ENCODE measurements at places on chromosomes 12 and 14. TPM values are rescaled to one million over a fixed set of nuclear protein-coding genes. Genes with fewer than 3 reads are reported as not detected.

DNA sequence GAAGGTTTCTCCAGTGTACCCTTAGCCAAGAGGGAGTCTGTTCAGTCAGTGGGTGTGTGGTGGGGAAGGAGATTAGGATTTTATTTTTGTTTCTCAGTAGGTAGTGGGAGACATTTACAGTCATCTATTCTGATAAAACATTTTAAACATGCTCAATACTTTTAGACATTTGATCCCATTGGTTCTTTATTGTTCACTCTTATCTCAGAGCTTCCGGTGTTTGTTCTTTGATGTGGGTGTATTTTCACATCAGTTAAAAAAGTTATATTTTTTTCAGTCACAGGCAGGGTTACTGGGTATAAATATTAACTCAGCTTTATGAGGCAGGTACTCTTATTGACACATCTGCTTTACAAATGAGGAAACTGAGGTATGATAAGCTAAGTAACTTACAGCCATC, 43.3 kb upstream of the LRRK2 start:
- DNase-seq: peak; percentile 24
- H3K4me3 ChIP-seq: no peak overlapping the region
- no peak overlapping the region for H3K27ac ChIP-seq

DNA sequence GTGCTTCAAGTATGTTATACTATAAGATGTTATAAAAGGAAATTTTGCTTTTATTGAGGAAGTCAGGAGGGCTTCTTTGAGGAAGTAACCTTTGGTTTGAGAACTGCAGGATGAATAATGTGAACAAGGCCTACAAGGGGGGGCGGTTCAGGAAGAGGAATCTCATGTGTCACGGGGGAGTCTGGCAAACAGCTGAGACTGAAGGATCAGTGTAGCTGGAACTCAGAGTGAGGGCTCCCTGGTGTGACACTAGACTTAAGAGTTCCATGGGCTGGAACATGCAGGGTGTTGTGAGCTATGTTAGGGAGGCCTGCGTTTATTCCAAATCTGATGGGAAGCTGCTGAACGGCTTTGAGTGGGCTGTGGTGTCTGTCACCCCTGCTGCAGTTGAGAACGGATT, 62.3 kb downstream of the UNC79 start:
- H3K4me1 ChIP-seq: no peaks in the 10 kb centered on the region
- no peaks in the 10 kb centered on the region for H3K27me3 ChIP-seq
- H3K27ac ChIP-seq: no peak overlapping the region
- H3K4me3 ChIP-seq: no peak overlapping the region
- H3K36me3 ChIP-seq: no peaks in the 10 kb centered on the region

DNA sequence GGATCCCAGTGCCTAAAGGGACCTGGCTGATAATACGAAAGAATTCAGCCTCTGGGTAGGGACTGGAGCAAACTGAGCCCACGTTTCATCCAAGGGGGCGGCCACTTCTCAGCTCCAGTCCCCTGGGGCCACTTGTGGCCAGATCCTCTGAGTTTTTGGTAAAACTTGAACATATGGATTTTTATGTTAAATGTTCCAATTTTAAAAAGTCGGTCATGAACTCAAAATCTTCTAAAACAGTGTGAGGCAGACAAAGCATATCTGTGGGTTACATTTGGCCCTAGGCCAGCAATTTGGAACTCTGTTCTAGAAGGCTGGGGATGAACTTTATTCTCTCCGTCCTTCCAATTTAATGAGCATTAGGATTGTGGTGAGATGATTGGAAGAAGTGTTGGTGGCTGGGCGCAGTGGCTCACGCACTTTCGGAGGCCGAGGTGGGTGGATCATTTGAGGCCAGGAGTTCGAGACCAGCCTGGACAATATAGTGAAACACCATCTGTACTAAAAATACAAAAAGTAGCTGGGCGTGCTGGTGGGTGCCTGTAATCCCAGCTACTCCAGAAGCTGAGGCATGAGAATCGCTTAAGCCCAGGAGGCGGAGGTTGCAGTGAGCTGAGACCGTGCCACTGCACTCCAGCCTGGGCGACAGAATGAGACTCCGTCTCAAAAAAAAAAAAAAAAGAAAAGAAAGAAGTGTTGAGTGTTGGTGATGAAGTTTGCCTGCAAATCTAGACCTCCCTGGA, 3.0 kb upstream of the PPP1CC start:
- H3K27me3 ChIP-seq: no peaks in the 10 kb centered on the region
- H3K36me3 ChIP-seq: no peaks in the 10 kb centered on the region
- H3K27ac ChIP-seq: no peak overlapping the region
- H3K4me3 ChIP-seq: no peak overlapping the region

DNA sequence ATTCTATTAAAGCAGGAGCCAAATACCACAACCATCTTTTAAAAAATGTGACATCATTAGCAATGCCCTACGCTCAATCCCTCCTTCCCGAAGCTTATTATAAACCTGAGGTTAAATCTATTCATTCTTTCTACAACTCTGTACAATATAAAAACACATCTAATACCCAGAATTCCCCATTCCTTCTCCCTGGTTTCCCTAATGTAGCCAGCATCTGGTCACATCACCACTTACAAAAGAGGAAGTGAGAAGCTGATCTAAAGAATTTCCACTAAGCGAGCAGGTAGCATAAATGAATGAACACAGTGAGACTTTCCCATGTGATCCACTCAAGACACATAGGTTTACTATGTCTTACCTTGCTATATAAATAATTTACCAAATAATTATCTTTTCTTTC, 90.4 kb downstream of the LRP6 start:
- DNase-seq: no peak
- H3K27me3 ChIP-seq: no peaks in the 10 kb centered on the region
- no peak overlapping the region for H3K27ac ChIP-seq
- H3K4me1 ChIP-seq: peaks cover 6% of the 10 kb centered on the region
- no peaks in the 10 kb centered on the region for H3K36me3 ChIP-seq

MAP1LC3B2 gene
- 6.8 TPM for polyA plus RNA-seq

FAM90A1 gene
- not detected for polyA plus RNA-seq
